Activated T-helper 2 cell treated with anti-CD3 and anti-CD28 coated beads, Interferon-gamma antibody, Interleukin-2, Interleukin-4, amounts not matched to agents 10 μg/mL and 5 μg/mL and 100 μg/mL, durations not matched to agents 14 hours and 24 hours and 36 hours (primary cell): ENCODE measurements at places on chromosomes 13 and 19. TPM values are rescaled to one million over a fixed set of nuclear protein-coding genes. Genes with fewer than 3 reads are reported as not detected.

- DNase-seq = no peak
These were observed 4.5 kb upstream of the SHISA7 start for GRCh38 chr19:55447421-55448174.

ZNF723 gene
- not detected in 2 replicates for total RNA-seq

- no peak for DNase-seq
These were observed 6.6 kb downstream of the SMAD9 start for GRCh38 chr13:36913463-36913862.

DNA sequence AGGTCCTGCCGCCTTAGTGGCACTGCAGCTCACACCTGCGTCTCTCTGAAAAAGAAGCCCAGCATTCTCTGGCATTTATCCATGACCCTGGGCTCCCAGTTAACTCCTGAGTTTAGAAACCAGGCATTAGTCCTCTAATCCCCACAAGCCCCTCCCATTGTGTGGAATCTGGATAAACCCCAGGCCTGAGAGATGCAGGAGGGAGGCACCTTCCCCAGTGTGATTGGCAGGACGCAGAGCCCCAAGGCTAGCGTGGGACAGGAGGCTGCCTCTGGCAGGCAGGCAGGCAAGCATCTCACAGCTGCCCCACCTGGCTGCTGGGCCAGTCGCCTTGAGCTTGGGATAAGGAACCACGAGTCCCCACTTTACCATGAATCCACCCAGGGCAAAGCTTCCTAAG lies 11.0 kb upstream of the SERPINE3 start:
- DNase-seq = no peak

ZNF415 gene
- total RNA-seq = 0.39 and 0.41 TPM in 2 replicates

GRCh38 chr19:16094360-16095070 lies 17.2 kb upstream of the RAB8A start:
- no peak for DNase-seq

DNA sequence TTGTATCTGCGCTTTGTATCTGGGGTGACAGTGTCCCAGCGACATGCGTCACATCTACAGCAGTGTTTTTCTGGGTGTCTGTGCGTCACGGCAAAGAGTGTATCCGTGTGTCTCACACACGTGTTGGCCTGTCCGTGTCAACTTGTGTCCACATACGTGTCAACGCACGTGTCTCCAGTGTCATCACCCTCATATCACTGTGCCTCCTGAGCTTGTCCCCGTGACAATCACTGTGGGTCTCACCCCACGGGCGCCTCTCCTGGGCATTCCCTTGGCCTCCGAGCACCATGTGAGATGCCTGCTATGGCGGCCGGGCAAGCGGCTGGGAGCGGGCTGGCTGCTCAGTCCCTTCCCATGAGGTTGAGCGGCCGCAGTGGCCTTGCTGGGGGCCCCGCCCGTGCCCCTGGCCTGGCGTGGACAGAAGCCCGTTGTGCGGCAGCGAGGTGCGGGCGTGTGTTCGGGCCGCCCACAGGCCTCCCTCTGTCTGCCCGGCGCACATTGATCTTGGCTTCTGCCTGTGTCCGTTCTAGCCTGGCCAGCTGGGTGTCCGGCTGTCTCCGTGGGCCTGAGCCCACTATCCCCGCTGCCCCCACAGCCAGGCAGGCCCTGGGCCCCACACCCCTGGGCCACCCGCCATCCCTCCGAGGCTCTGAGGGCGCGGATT lies 6.4 kb downstream of the NFIX start:
- DNase-seq = no peak
